AML-193 (cell line): ENCODE measurements at places on chromosomes 16 and 17.

- DNase-seq: no peak
Observed at GRCh38 chr17:59008737-59009136, 97.9 kb downstream of the TRIM37 start.

DNA sequence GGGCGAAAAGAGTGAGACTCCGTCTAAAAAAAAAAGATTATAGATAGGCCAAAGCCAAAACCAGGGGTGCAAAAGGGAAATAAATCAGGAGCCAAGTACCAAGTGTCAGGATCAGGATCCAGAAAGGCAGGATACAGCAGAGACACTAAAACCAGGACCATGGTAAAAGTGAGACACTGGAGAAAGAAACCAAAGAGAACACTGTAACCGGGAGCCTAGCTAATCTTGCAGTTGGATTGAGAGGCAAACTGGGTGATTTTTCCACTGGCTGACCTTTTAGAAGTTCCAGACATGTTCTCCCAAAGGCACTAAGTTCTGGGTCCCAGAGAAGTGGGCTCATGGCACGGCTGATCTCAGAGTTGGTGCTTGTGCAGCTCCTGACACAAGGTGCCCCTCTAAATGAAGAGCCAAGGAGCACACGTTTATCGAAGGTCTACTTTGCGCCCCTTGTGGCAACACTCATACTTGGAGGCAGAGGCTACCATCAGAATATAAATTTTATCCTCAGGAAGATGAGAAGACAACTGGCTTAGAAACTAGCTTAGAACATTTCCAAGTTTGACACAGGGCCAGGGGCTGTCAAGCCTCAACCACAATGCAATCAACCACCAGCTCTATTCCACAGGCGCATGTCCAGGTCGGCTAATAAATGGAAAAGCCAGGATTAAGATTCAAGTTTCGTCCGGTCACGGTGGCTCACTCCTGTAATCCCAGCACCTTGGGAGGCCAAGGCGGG, 27.5 kb upstream of the HELZ start:
- no peak for DNase-seq

- no peak for DNase-seq
Observed at GRCh38 chr17:82097919-82098168, 192 bp downstream of the FASN start.

DNA sequence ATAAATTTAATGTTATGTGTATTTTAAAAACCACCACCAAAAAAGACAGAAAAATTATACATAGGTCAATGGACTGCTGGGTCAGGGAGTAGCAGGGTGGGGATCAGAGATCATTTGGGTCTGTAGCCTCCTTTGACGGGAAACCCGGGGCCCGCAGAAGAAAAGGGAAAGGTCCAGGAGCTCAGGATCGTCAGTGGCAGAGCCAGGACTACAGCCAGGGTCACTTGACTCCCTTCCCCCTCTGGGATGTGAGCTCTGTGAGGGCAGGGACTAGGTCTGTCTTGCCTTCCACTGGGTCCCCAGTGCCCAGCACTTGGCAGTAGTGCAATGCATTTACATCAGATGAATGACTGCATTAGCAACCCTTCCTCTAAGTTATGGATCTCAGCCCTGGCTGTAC, 62.1 kb downstream of the TOM1L2 start:
- DNase-seq: no peak

GRCh38 chr17:47669081-47669480, 19.4 kb downstream of the KPNB1 start:
- no peak for DNase-seq

- DNase-seq: peak; percentile 43
Observed at GRCh38 chr17:36721560-36722120, 120.3 kb downstream of the MRM1 start.

GRCh38 chr16:56360117-56361008, 65.0 kb downstream of the AMFR start:
- DNase-seq: no peak

- DNase-seq: no peak
Observed at GRCh38 chr16:68291227-68291626, 19.5 kb downstream of the SLC7A6OS start.

- DNase-seq: no peak
Observed at GRCh38 chr17:732067-732901, at the start of gene TLCD3A. Gene TLCD3A, plus strand, starts transcription at chr17:732596. Its CDS starts 52 bp downstream, at chr17:732648.

DNA sequence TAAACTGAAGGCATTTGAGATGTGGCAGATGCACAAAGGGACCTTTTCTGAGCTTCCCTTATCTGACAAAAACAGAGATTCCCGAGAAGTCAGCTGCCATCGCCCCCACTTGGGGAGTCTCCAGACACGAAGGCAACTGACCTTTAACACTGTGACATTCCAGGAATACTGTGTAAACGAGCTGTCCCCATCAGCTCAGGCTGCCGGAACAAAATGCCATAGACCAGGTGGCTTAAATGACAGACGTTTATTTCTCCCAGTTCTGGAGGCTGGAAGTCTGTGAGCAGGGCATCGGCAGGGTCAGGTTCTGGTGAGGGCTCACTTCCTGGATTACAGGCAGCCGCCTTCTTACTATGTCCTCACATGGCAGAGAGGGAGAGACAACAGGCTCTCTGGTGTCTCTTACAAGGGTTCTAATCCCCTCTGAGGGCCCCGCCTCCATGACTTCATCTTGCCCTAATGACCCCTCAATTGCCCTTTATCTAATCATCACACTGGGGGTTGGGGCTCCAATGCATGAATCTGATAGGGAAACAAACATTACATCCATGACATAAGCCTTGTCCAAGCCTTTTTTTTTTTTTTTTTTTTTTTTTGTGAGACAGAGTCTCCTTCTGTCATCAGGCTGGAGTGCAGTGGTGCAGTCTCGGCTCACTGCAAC, 178.5 kb upstream of the RPL38 start:
- DNase-seq: no peak

DNA sequence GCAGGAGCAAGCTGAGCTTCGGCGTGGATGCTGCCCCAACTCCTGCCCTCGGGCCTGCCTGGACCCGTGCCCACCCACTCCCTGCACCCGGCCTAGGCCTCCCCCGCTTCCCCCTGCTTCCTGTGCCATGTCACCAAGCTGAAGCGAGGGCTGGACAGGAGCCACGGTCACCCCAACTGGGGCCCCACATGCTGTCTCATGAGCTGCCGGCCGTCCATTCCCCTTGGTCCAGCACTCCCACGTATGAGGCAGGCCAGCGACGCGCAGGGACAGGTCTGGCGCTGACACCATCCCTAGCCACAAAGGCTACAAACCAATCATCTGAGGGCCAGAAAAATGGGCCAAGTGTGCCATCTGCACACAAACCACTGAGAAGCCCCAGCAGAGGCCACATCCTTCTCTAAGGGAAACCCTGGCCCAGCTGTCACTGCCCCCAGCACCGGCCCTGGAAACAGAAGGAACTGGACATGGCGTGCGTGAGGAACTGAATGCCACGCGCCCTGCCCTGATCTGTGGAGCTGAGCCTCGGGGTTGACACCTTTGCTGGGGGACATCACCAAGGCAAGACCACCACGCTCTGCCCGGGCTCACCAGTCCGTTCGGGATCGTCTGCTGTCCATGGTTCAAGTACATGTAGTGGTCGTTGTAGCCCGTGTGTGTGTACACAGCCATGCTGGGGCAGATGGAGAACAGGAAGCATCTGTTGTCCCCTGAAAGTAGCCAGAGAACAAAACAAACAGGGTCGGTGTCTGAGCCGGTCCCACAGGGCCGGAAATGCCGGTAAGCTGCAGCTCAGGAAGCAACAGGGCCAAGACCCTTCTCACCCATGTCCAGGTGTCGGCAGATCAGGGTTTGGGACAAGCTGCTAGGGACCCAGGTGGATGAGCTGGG, 22.2 kb downstream of the MEAK7 start:
- no peak for DNase-seq

DNA sequence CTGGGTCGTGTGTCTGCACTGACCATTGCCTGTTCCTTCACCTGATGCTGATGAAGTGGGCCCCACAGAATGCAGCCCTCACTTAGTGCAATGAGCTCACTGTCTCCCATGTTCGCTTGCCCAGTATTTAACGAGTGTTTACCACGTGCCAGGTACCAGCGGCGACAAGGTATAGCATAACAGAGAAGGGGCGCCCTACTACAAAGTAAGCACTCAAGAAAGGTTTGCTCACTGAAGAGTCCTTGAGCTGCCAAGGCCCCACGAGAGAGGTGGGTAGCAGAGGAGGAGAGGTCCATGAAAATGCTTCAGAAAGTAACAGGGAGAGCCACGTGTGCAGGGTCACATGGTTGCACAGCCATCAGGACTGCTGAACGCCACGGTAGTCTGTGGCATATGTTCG, 230.0 kb downstream of the NTN1 start:
- DNase-seq: no peak

- DNase-seq: no peak
Observed at GRCh38 chr16:72108353-72109102, 14.9 kb downstream of the DHX38 start.

GRCh38 chr17:27585153-27585681, 45.8 kb upstream of the LGALS9 start:
- no peak for DNase-seq

DNA sequence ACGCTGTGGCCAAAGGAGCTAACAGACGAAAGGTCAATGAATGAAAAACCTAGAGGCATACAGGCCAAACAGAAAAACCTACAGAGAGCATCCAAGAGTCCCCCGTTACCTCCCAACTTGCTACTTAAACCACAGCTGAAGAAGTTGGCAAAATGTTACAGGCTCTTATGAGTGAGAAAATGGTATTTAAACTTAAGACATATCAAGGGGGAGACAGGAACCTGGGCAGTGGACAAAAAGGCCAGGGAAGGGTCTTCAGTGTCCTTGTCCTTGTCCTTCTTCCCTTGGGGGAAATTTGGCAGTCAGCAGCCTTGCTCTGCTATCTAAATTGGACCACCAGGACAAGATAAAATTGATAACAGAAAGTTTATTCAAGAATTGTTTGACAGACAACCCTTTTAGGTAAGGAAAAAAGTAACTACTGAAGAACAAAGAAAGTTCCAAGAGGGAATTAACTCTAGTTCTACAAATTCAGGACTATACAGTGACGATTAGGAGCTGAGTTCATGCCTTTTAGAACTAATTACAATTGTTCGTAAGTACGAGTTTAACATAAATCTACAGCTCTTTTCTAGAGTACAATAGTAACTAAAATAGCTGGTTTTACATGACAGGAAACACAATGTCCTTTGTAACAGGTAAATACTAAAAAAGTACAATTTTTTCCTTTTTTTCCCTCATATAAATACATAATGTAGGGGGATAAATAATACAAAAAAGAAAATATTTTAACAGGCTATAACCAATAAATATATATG, 3.8 kb upstream of the HOXB2 start:
- DNase-seq: no peak

DNA sequence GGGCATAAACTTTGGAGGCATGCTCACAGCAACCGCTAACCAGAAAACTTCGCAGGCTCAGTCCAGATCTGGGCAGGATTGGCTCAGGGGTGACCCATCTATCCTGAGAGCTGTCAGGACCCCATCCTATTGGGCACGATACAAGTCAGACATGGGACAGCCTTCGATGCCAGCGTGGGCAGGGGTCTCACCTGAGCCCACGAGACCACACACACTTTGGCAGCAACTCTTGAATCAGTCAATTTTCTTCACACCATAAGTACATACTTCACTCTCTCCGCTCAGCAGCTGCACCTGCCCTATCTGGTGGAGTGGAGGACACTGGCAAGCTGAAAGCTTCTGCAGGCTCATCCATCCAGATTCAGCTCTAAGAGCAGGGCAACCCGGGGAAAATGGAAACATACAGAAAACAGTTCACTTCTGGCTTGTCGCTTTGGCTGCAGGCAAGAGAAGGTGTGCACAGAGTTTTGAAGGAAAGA, 48.3 kb downstream of the ZFHX3 start:
- DNase-seq: no peak

GRCh38 chr16:79009896-79010295, 590.6 kb downstream of the MAF start:
- DNase-seq: no peak

DNA sequence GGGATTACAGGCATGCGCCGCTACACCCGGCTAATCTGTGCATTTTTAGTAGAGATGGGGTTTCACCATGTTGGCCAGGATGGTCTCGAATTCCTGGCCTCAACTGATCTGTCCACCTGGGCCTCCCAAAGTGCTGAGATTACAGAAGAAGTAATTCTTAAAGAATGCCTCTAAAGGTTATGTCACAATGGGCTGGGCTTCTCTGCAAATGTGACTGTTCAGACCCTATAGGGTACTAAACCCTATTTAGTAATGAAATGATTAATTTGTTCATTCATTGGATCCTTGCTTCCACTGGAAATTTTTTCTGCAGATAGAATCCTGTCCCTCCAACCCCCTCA, 108.8 kb upstream of the CORO6 start:
- no peak for DNase-seq

DNA sequence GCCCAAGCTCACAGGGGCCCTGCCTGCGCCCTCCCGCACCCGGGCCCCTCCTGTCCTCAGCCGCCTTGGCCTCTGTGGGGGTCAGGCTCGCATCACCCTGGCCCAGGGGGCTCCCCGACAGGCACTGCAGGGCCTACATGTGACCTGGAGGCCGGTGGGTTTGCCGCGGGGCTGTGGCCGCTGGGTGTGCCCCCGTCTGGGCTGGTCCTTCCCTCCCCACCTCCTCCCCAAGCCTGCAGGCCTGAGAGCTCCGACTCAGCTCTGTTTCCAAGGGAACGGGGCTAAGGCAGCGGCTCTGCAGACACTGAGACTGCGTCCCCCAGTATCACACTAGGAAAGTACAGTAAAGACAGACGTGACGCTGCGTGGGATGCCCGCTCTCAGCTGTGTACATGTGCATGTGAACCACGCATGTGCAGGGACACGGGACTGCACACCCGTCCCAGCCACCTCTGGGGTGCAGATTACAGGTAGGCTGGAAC, 16.5 kb upstream of the WDR45B start:
- no peak for DNase-seq

DNA sequence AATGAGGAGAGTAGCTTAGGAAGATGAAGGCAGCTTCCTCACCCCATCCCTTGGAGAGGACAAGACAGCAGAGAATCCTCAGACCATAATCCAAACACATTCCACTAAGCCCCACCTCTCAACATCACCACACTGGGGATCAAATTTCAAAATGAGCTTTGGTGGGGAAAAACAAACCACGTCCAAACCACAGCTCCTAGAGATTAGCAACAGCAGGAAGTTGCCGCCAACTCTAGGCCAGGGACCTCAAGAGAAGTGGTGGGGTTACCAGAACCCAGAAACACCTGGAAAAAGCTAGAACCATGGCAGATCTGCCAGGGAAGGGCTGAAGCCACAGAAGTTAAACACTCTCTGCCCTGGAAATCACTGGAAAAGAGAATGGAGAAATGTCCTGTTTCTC, 571.6 kb downstream of the HS3ST4 start:
- DNase-seq: no peak

DNA sequence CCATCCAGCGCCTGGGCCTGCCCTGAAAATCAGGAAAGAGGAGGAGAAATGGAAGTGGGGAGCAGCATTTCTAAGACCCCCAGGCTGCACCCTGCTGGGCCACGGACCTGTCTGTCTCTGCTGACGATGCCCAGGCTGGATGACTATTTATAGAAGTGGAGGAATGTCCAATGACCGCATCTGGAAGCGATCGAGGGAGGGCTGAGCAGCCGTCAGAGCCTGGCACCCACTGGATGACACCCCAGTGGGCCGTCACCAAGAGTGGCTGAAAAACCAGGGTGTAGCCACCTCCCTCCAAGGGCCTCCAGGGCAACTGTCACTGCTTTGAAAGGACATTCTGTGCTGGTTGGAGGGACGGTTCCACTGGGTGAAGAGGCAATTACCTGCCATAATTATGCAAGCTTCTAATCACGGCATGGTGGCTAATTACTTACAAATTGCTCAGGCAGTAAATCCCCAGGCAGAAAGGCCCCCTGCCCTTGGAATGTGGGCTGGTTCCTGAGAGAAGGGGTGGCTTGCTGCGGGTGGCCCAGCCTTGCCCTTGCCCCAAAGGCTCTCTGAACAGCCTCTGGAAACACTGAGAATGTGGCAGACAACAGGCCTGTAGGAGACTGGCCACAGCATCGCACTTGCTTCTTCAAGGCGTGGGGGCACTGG, 332.1 kb downstream of the C16orf95 start:
- DNase-seq: no peak
